Chondrocyte (in vitro differentiated cells): ENCODE measurements at places on chromosomes 2 and 18.
A peak's percentile ranks its signal among the peaks of the same experiment; 100 is the strongest.

- H3K27me3 ChIP-seq, result no peaks in the 10 kb centered on the region
- H3K4me1 ChIP-seq, result peaks cover 89% of the 10 kb centered on the region
- H3K27ac ChIP-seq, result peak overlapping the region; percentile 24
Measured at GRCh38 chr2:105375001-105375561, 23.8 kb downstream of the FHL2 start.

GRCh38 chr2:32314886-32315285 lies 37.2 kb downstream of the YIPF4 start:
- no peaks in the 10 kb centered on the region for H3K27me3 ChIP-seq
- no peak overlapping the region for H3K4me3 ChIP-seq
- H3K36me3 ChIP-seq, result no peaks in the 10 kb centered on the region
- DNase-seq, result no peak
- H3K4me1 ChIP-seq, result no peaks in the 10 kb centered on the region

GRCh38 chr2:138223319-138223718 lies 259.0 kb downstream of the HNMT start:
- no peak overlapping the region for H3K4me3 ChIP-seq
- no peak overlapping the region for H3K27ac ChIP-seq
- peaks cover 29% of the 10 kb centered on the region for H3K27me3 ChIP-seq
- no peaks in the 10 kb centered on the region for H3K4me1 ChIP-seq

- no peak overlapping the region for H3K27ac ChIP-seq
- no peaks in the 10 kb centered on the region for H3K4me1 ChIP-seq
- peak; percentile 58 for DNase-seq
- peaks cover 50% of the 10 kb centered on the region for H3K27me3 ChIP-seq
- peaks cover 2% of the 10 kb centered on the region for H3K36me3 ChIP-seq
- no peak overlapping the region for H3K4me3 ChIP-seq
Measured at GRCh38 chr2:96120091-96120720, 3.8 kb upstream of the ADRA2B start.

- peak within 1 kb of the TSS; percentile 94 for H3K4me3 ChIP-seq
- peak within 1 kb of the TSS; percentile 93 for H3K27ac ChIP-seq
- H3K27me3 ChIP-seq, result peaks cover 47% of the 10 kb centered on the region
- peaks cover 47% of the 10 kb centered on the region for H3K4me1 ChIP-seq
Measured at GRCh38 chr18:22169011-22169888, at the start of gene GATA6. TSS of gene GATA6 (plus strand) at chr18:22169589. CDS start at chr18:22171145, 1,556 bp downstream.

- H3K4me1 ChIP-seq, result peaks cover 24% of the 10 kb centered on the region
- no peak for DNase-seq
- H3K36me3 ChIP-seq, result peaks cover 1% of the 10 kb centered on the region
- no peaks in the 10 kb centered on the region for H3K27me3 ChIP-seq
Measured at GRCh38 chr2:226031647-226032501, 632.4 kb downstream of the NYAP2 start.

GRCh38 chr18:23332356-23332755 lies 120.7 kb upstream of the RIOK3 start:
- H3K36me3 ChIP-seq, result peaks cover 6% of the 10 kb centered on the region
- H3K27ac ChIP-seq, result no peak overlapping the region
- no peak overlapping the region for H3K4me3 ChIP-seq
- no peaks in the 10 kb centered on the region for H3K4me1 ChIP-seq
- H3K27me3 ChIP-seq, result no peaks in the 10 kb centered on the region

GRCh38 chr2:205789906-205790305 lies 107.6 kb downstream of the NRP2 start:
- H3K4me3 ChIP-seq, result no peak overlapping the region
- no peak overlapping the region for H3K27ac ChIP-seq
- H3K4me1 ChIP-seq, result no peaks in the 10 kb centered on the region
- no peaks in the 10 kb centered on the region for H3K27me3 ChIP-seq
- no peak for DNase-seq
- H3K36me3 ChIP-seq, result peaks cover 13% of the 10 kb centered on the region

GRCh38 chr2:102235491-102235890 lies 48.7 kb downstream of the IL1RL2 start:
- DNase-seq, result no peak
- no peak overlapping the region for H3K4me3 ChIP-seq
- H3K27ac ChIP-seq, result no peak overlapping the region
- H3K36me3 ChIP-seq, result no peaks in the 10 kb centered on the region
- H3K4me1 ChIP-seq, result peaks cover 8% of the 10 kb centered on the region

- peak overlapping the region; percentile 79 for H3K27ac ChIP-seq
- no peaks in the 10 kb centered on the region for H3K27me3 ChIP-seq
- no peak overlapping the region for H3K4me3 ChIP-seq
- no peak for DNase-seq
Measured at GRCh38 chr18:32308493-32309120, 118.8 kb downstream of the MEP1B start.

DNA sequence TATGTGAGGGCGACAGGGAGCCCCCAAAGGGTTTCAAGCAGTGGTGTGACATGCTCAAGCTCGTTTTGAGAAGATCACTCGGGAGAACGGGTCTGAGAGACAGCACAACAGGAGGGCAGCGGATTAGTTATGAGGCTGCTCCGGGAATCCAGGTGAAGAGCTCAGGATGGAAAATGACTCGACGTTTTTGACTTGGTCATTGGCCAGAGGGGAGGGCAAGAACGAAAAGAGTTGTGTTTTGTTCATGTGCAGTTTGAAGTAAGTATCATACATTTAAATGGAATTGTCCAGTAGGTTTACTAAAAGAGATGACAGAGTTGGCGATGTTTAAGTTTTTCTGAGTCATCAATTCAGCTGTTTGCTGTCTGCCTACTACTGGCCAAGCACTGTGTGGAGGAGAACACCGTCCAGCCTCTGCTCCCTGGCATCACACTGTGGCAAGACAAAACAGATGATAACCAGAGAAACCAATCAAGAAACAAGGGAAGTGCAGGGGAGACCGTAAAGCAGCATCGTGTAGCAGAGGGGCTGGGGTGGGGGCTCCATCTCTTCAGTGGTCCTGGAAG lies 25.3 kb upstream of the ANXA4 start:
- peaks cover 39% of the 10 kb centered on the region for H3K4me1 ChIP-seq
- no peak overlapping the region for H3K4me3 ChIP-seq
- H3K27me3 ChIP-seq, result no peaks in the 10 kb centered on the region

GRCh38 chr2:233051241-233052149 lies 8.6 kb upstream of the INPP5D start:
- no peak overlapping the region for H3K4me3 ChIP-seq
- H3K27me3 ChIP-seq, result peaks cover 19% of the 10 kb centered on the region
- DNase-seq, result no peak
- H3K27ac ChIP-seq, result no peak overlapping the region
- H3K36me3 ChIP-seq, result no peaks in the 10 kb centered on the region
- peaks cover 25% of the 10 kb centered on the region for H3K4me1 ChIP-seq

DNA sequence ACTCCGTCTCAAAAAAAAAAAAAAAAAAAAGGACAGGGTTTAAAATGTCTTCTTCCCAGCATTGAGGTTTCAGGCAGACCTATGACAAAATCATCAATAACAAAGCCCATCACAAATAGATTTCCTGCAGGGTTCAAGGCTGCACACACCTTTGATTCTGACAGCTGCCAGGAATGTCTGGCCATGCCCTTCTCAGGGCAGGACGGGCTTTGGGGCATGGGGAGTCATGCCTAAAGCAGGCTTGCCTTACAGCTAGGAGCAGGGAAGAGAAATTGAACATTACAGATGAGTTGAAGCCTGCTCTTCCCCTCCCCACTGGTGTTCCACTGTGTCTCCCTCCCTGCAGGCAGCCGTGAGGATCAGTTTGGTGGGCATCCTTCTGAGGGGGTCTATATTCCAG lies 3.7 kb downstream of the PRELID3A start:
- no peaks in the 10 kb centered on the region for H3K27me3 ChIP-seq
- H3K27ac ChIP-seq, result peak overlapping the region; percentile 32
- no peak for DNase-seq
- H3K4me1 ChIP-seq, result peaks cover 53% of the 10 kb centered on the region

DNA sequence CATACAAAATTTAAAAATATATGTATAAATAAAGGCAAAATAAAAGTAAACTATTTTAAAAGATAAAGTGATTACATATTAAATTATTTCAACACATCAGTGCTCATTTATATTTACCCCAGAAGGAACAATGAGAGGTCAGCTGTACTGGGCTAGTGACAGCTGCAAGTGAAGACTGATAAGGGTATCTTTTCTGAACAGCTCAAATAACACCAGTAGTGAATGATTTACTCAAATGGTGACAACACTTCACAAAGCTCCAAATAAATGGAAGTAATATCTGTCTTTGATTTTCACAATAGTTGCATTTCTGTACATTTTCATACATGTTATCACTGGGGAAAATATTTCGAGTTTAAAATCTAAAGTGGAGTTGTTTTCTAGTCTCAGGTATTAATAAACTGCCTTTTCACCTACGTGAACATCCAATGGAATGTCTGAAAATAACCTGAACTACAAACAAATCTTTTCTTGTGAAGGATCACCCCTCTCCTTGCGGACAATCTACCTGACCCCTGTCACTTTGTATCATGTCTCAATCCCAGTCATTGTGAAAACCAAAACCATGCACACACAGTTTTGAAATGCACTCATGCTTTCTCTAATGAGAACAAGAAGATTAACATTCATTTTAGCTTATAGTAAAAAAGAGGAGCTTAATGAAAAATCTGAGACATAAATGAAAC lies 1928.8 kb upstream of the CELF4 start:
- H3K4me1 ChIP-seq, result peaks cover 3% of the 10 kb centered on the region
- H3K27me3 ChIP-seq, result no peaks in the 10 kb centered on the region
- H3K36me3 ChIP-seq, result no peaks in the 10 kb centered on the region
- H3K27ac ChIP-seq, result no peak overlapping the region
- DNase-seq, result no peak

- no peaks in the 10 kb centered on the region for H3K27me3 ChIP-seq
- no peak overlapping the region for H3K27ac ChIP-seq
- H3K4me3 ChIP-seq, result no peak overlapping the region
- DNase-seq, result no peak
Measured at GRCh38 chr18:36595818-36596215, 233.0 kb downstream of the TPGS2 start.

DNA sequence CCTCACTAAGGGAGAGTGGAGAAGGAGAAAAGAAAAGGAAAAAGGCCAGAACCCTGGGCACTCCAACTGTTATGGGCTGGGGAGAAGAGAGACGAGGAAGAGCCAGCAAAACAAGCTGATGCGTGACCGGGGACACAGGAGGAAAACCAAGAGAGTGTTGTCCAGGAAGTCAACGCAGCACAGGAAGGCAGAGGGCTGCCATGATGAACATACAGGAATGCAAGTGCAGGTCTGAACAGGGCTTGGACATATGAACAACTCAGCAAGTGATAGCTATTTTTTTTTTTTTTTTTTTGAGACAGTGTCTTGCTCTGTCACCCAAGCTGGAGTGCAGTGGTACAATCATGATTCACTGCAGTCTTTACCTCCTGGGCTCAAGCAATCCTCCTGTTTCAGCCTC lies 28.4 kb downstream of the SIX3 start:
- no peaks in the 10 kb centered on the region for H3K36me3 ChIP-seq
- DNase-seq, result no peak
- no peaks in the 10 kb centered on the region for H3K27me3 ChIP-seq
- H3K4me1 ChIP-seq, result peaks cover 11% of the 10 kb centered on the region
- H3K27ac ChIP-seq, result no peak overlapping the region
- H3K4me3 ChIP-seq, result no peak overlapping the region

DNA sequence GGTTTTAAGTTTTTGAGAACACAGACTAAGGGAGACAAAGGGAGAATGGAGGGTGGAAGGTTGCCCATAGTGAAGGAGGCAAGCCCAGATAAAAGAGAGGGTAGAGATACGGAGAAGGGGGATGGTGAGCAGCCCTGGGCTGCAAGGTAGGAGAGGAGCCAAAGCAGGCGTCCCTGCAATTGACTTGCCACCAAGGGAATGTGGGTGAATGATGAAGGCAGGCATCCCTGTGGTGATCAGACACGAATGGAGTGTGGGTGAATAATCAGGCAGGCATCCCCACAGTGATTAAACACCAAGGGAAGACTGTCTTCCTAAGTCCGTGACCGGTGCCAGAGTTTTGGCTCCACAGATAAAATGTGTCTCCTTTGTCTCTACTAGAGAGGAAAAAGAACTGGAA lies 16.5 kb upstream of the ALPK2 start:
- H3K4me3 ChIP-seq, result no peak overlapping the region
- no peaks in the 10 kb centered on the region for H3K4me1 ChIP-seq
- no peaks in the 10 kb centered on the region for H3K27me3 ChIP-seq
- H3K36me3 ChIP-seq, result no peaks in the 10 kb centered on the region

DNA sequence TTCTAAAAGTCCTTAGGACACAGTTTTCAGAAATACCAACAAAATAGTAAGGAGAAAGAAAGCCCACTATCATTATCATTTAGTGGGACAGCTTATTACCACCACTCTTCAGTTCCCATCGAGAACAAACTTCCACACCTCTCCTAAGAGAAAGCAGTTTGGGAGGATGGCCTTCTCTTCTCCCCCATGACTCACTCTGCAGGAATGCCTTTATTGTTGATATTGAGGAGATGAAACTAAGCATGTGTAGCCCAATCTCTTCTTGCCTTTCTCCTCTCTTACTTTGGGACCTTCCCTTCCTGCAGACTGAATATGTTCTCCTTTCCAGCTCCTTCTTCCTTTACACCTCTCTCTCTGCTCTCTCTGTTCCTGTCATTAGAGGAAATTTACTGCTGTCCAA lies 30.0 kb upstream of the ERMN start:
- no peak overlapping the region for H3K4me3 ChIP-seq
- peaks cover 9% of the 10 kb centered on the region for H3K27me3 ChIP-seq

DNA sequence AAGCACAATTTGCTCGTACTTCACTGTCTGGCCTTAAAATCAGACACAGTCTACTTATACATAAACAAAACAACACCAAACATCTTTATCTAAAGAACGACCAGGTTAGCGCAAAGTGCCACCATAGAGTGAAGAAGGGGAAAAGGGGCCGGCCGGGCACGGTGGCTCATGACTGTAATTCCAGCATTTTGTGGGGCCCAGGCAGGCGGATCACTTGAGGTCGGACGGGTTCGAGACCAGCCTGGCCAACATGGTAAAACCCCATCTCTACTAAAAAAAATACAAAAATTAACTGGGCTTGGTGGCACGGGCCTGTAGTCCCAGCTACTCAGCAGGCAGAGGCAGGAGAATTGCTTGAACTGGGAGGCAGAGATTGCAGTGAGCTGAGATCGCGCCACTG lies 118.5 kb upstream of the RIOK3 start:
- no peak for DNase-seq
- H3K27ac ChIP-seq, result no peak overlapping the region
- H3K4me1 ChIP-seq, result no peaks in the 10 kb centered on the region
- no peaks in the 10 kb centered on the region for H3K27me3 ChIP-seq
- no peaks in the 10 kb centered on the region for H3K36me3 ChIP-seq

- H3K36me3 ChIP-seq, result peaks cover 5% of the 10 kb centered on the region
- no peaks in the 10 kb centered on the region for H3K27me3 ChIP-seq
- no peak overlapping the region for H3K4me3 ChIP-seq
- DNase-seq, result peak; percentile 76
Measured at GRCh38 chr2:236156860-236157194, 11.4 kb downstream of the GBX2 start.

DNA sequence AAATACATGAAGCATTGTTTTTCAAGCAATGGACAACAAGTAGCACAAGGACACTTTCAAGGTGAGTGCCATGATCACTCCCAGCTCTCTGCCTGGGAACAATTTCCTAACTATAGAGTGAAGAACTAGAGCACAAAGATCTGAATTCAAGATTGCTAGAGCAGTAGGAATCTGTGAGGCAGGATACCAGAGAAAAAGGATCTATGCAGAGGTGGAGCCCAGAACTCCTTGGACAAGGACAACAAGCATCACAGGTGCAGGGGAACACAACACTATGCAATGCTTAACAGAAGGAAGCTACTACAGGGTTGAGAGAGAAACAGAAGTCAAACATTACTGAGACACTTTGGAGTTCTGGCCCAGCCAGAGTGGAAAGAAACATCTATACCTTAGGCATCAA lies 24.7 kb downstream of the ATL2 start:
- DNase-seq, result no peak
- peaks cover 4% of the 10 kb centered on the region for H3K4me1 ChIP-seq
- H3K36me3 ChIP-seq, result peaks cover 4% of the 10 kb centered on the region
